ENCODE measurements at places on chromosomes 1 and 21.

DNA sequence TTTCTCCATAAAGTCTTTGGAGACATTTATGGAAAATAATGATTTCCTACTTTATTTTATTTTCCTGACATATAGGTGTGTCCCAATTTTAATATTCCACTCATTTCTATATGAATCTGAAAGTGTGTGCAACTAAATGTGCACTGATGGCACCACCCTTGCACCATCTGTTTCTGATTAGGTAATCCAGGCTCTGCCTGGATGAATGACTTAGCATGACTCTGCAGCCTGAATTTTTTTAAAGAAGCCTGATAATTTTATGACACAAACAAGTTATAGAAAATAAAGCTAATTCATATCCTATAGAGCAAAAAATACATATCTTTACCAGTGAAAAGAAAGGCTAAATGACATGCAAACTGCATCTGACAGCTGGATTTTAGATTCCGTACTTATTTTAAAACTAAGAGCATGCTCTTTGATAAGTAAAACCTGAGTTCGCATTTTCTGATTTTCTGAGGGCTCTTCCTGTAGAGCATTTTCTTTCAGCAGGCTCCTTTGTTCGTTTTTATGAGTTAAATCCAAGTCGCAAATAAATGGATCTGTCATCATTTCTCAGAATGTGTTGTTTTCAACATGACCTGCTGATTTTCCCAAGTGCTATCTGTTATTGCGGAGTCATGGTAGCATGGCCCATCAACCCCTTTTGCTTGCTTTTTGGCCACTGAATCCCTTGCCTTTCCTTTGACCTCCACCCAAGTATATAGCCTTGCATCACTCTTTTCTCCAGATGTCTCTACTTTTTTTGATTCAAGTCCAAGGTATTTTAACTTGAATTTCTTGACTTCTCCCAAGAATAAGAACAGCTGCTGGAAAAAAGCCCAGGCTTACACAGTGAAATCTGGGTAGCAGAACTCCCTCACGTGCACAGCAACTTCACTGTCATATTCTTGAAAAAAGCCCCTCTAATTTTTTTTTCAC lies 52.8 kb upstream of the LYPLAL1 start:
- no peak for DNase-seq

- no peak for DNase-seq
Observed at GRCh38 chr1:201537891-201538611, 876 bp upstream of the NAV1 start.

DNA sequence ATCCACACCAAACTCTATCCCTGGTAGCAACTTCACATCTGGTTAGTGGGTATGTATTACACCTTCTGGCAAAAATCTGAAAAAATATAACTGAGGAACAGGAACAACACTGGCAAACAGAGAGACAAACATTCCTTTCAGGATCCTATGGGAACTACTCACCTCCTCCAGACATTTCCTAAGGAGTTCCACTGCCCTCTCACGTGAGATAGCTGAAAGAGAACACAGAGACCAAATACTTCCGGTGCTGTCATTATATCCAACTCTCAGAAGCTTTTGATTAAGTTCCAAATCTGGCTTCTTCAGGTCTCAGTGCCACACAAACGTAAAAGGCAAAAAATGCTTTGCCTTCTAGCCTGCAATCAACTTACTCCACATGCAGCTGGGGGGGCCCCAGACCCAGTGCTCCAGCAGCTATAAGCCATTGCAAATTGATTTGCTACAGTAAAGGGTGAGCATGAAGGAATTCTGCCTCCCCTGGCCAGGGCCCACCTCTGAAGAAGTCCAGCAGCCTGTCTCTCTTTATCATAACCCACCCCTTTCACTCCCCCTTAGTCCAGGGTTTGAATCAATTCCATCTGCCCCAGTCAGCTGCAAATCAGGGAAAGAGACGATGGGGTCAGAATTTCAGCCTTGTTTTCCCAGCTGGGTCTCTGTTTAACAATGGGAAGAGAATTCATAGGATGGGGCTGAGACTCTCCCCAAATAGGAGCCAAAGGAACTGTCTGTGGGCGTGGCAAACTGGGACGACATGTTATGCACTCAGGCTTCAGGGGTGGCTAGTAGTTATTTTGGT lies 32.2 kb downstream of the TFAP2E start:
- no peak for DNase-seq

DNA sequence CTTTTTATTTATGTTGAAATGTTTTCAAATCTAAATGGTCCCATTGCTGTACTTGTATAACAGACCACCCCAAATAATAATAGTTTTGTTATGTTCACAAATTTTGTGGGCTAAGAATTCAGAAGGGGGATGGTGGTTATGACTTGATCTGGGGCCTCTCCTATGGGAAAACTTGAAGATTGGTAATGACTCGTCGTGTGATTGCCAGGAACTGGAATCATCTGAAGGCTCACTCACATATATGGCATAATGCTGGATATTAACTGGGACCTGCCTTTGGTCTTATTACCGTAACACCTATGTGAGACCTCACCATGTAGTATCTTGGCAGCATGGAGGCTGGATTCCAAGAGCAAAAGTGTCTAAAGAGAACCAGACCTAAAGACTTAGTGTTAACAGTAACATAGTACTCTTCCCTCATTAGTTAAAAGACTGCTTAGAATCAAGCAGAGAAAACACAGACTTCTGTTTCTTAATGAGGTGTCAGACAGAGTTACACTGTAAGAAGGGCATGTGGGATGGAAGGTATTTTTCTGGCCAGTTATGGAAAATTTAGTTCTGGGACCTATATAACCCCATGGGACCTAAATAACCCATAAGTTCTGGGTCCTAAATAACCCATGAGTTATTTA lies 11.9 kb downstream of the LYPLAL1 start:
- no peak for DNase-seq

GRCh38 chr21:46634966-46635323 lies 529 bp upstream of the PRMT2 start:
- DNase-seq: peak; percentile 48

DNA sequence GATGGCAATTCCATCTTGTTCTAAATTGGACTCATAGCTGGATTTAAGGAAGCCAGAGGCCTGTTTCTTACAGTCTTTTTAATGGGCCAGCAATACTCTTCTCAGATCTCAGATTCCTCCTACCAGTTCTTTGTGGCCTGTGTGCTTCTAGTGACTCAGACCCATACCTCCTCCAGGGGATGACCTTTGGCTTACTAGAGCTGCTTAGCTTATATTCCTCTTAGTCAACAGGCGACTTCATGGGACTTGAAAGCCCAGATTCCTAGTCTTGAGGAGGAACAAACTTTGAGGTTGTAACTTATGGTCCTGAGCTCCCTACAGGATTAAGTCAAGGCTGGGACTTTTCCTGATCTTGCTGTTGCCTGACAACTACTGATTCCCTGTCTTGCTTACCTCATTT lies 12.4 kb upstream of the PAPPA2 start:
- DNase-seq: no peak

Data from CD4-positive, alpha-beta T cell treated with Interleukin-2 at 100 ng/mL for 4 hours (primary cell).